ENCODE measurements at places on chromosomes 12 and 14.
A peak's percentile ranks its signal among the peaks of the same experiment; 100 is the strongest.

GRCh38 chr14:86055512-86056075, 525.6 kb downstream of the FLRT2 start:
- DNase-seq = no peak

DNA sequence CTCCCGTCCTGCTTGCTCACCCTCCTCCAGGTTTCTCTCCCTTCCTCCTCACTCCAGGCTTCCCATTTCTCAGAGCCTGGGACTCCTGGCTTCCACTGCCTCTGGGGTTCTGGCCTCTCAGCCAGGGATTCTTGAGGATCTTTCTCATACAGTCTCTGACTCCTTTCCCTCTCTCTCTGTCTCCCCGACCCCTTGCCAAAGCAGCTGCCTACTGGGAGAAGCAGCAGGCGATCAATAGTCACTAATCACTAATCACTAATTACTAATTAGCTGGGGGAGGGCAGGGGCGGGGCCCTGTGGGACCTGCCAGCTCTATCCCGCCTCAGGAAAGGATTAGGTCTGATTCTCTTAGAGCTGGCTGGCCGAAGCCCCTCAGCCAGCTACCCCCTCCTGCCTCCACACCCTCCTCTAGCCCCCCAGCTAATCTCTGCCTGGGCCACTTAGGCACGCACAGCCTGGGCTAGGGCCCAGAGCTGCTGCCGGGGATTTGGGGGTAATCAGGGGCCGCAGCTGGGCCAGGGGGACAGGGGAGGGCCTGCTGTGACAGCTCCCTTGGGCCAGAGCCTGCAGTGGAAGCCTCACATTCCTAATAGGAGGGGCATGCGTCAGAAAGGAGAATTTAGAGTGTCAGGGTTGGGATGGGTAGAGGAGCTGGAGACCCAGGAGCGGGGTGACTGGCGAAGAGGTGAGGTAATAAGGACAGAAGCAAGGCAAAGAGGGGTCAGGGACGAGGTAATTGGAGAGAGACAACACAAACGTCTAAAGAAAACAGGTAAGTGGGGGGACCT, 2.8 kb downstream of the NXPH4 start:
- no peak for DNase-seq

GRCh38 chr12:114215746-114216145, 190.2 kb downstream of the TBX5 start:
- DNase-seq = no peak

- peak; percentile 93 for DNase-seq
Measured at GRCh38 chr14:29805415-29806123, 122.1 kb downstream of the PRKD1 start.

- peak; percentile 51 for DNase-seq
Measured at GRCh38 chr12:16385782-16386646, 38.6 kb downstream of the MGST1 start.

DNA sequence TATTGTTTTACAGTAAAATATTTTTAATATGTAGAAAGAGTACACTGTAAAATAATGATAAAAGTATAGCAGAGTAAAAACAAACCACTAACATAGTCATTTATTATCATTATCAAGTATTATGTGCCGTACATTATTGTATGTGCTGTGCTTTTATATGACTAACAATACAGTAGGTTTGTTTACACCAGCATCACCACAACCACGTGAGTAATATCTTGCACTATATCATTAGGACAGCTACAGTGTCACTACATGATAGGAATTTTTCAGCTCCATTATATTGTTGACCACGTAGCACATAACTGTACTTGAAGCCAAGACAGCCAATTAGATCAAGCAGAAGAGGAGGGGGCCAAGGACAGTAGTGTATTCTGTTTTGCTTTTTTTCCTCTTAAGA, 415.4 kb downstream of the RAD51B start:
- DNase-seq = no peak

Data from NCI-H446 (cell line).